Panc1 (cell line): ENCODE measurements at places on chromosomes 7 and 10. TPM values are rescaled to one million over a fixed set of nuclear protein-coding genes. Genes with fewer than 3 reads are reported as not detected.

The OPN1SW gene
- not detected for total RNA-seq

The SIRT1 gene
- total RNA-seq: 45.0 TPM

The CTAGE6 gene
- not detected for total RNA-seq

The CHRM2 gene
- not detected for total RNA-seq

The GPNMB gene
- 2.1 TPM for total RNA-seq

The POM121C gene
- 66.6 TPM for total RNA-seq

The GJD4 gene
- not detected for total RNA-seq

The RAB19 gene
- total RNA-seq: 0.92 TPM

The ARMC3 gene
- total RNA-seq: 1.0 TPM

The PUS7 gene
- 30.7 TPM for total RNA-seq

The FFAR4 gene
- total RNA-seq: 0.92 TPM

The NME8 gene
- total RNA-seq: not detected
